ENCODE measurements at places on chromosomes 2 and 18. TPM values are rescaled to one million over a fixed set of nuclear protein-coding genes. Genes with fewer than 3 reads are reported as not detected.

TANK gene
- 23.9 TPM for total RNA-seq

LINC00305 gene
- total RNA-seq: not detected

LDLRAD4 gene
- total RNA-seq: 11.3 TPM

DNA sequence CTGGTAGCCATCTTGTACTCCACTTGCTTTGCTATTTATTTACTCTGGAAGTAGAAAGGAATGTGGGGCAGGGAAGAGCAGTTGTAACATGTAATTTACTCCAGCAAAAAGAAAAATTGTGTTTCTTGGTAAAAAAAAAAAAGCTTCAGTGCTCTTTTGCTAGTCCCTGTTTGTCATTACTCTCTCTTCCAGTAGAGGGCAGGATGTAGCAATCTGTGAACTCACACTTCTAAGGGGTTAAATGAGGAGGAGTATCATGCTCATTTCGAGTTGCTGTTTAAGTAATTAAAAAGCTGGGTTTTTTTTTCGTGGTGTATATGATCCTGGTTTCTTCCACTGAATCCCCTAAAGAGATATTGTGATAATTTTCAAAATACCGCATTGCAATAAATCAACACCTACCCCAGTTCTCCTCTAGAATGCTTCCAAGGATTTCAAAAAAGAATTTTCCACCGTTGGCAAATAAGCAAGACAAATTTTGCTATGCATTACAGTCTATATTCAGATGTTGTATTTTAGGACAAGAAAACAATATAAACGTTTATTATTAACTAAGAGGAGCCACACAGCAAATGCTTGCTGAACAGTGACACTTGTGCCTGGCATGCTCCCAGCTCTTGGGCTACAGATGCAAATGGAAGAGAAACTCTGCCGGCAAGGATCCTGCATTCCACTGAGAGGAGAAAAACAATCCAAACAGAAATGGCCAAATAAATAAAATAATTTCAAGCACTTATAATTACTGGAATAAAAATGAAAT is 261.6 kb downstream of the ASXL3 start:
- H3K4me1 ChIP-seq: peaks cover 9% of the 10 kb centered on the region
- no peak for DNase-seq
- H3K27me3 ChIP-seq: peaks cover 18% of the 10 kb centered on the region

DNA sequence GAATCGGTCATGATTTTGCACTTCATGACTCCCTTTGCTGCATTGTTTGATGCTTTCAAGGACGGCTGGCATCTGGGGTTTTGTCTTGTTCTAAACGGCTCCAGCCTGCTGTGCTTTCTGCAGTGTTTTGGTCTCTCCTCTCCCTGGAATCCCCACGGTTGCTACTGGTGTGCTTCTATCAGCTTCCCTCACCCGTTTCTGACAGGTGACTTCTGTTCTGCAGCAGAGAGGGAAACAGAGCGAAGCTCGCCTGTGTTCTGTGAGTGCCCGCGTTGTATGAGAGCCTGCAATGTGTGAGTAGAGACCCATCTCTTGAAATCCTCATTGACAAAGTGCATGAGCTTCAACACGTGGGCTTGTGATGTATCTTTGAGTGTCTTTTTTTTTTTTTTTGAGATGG is 102.8 kb downstream of the DCDC2C start:
- no peak for DNase-seq
- H3K4me3 ChIP-seq: no peak overlapping the region
- H3K27ac ChIP-seq: no peak overlapping the region
- H3K27me3 ChIP-seq: no peaks in the 10 kb centered on the region

- no peaks in the 10 kb centered on the region for H3K27me3 ChIP-seq
- H3K36me3 ChIP-seq: no peaks in the 10 kb centered on the region
- H3K4me3 ChIP-seq: no peak overlapping the region
- no peaks in the 10 kb centered on the region for H3K4me1 ChIP-seq
Measured at GRCh38 chr18:48740068-48740440, 201.2 kb downstream of the CTIF start.

DNA sequence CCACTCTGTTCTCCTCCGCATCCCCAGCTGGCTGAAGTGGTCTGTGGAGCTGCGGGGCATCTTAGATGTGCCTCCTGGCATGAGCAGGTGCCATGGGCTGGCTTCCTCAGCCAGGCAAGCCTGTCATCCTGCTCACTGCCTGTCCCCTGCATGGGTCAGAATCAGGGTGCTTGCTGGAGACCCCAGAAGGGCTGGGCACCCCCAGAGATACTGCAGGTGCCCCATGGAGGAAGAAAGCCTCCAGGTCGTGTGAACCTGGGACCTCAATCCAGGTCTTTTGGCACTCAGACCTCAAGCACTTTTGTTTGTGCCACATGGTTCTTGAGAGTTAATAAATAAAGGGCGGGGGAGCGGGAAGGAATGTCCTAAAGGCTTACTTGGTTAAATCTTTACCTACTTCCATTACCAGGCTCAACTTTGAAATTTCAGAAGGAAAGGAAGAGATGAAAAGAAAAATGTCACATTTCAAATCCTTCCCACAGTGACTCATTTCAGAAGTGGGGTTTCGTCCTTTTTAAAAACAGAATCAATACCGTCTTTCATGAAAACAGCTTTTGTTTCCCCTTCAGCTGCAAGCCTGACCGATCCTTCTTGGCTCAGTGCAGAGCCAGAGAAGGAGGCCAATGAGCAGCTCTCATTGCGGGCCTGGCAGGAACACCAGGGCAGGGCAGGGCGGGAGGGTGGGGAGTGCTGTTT is 69.9 kb downstream of the RHOB start:
- H3K4me3 ChIP-seq: no peak overlapping the region
- H3K27me3 ChIP-seq: no peaks in the 10 kb centered on the region
- DNase-seq: no peak
- no peaks in the 10 kb centered on the region for H3K36me3 ChIP-seq
- H3K4me1 ChIP-seq: no peaks in the 10 kb centered on the region

- peaks cover 5% of the 10 kb centered on the region for H3K27me3 ChIP-seq
- no peak overlapping the region for H3K4me3 ChIP-seq
- H3K4me1 ChIP-seq: no peaks in the 10 kb centered on the region
- DNase-seq: no peak
Measured at GRCh38 chr18:31566576-31567306, 24.9 kb upstream of the TTR start.

- no peak overlapping the region for H3K4me3 ChIP-seq
- no peak overlapping the region for H3K27ac ChIP-seq
- H3K4me1 ChIP-seq: no peaks in the 10 kb centered on the region
- peak; percentile 10 for DNase-seq
Measured at GRCh38 chr2:238952261-238952919, 104.5 kb downstream of the TWIST2 start.

DNA sequence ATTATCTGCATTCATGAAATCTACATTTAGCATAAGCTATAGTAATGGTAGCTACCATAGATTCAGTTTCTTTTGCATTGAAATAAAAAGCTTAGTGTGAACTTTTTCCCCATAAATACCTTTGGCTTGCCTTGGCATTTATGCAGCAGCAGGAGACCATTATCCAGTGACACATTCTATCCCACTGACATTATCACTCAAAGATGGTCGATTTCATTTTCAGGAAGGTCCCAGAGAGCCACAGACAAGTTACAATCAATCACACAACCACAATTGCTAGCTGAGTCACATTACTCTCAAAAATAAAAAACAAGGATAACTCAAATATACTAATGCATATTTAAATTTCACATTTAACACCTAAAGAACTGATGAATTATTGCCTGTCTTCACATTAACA is 512.7 kb upstream of the CDH2 start:
- no peak for DNase-seq
- no peaks in the 10 kb centered on the region for H3K36me3 ChIP-seq
- no peaks in the 10 kb centered on the region for H3K27me3 ChIP-seq
- no peak overlapping the region for H3K4me3 ChIP-seq
- no peak overlapping the region for H3K27ac ChIP-seq

GRCh38 chr2:235940330-235940729 is 227.9 kb downstream of the GBX2 start:
- H3K36me3 ChIP-seq: peaks cover 7% of the 10 kb centered on the region
- no peak overlapping the region for H3K4me3 ChIP-seq
- peak overlapping the region; percentile 38 for H3K27ac ChIP-seq
- no peaks in the 10 kb centered on the region for H3K27me3 ChIP-seq

- H3K4me1 ChIP-seq: peaks cover 4% of the 10 kb centered on the region
- no peak overlapping the region for H3K4me3 ChIP-seq
- H3K36me3 ChIP-seq: no peaks in the 10 kb centered on the region
- no peaks in the 10 kb centered on the region for H3K27me3 ChIP-seq
- H3K27ac ChIP-seq: no peak overlapping the region
Measured at GRCh38 chr18:61528961-61529360, 195.7 kb downstream of the CDH20 start.

GRCh38 chr2:239911641-239912071 is 113.5 kb downstream of the NDUFA10 start:
- H3K4me1 ChIP-seq: no peaks in the 10 kb centered on the region
- DNase-seq: peak; percentile 38
- H3K27ac ChIP-seq: no peak overlapping the region
- H3K36me3 ChIP-seq: no peaks in the 10 kb centered on the region
- H3K27me3 ChIP-seq: no peaks in the 10 kb centered on the region

GRCh38 chr2:219071131-219071816 is 10.6 kb upstream of the IHH start:
- no peak for DNase-seq
- H3K4me1 ChIP-seq: peaks cover 7% of the 10 kb centered on the region
- peaks cover 16% of the 10 kb centered on the region for H3K36me3 ChIP-seq
- no peak overlapping the region for H3K4me3 ChIP-seq
- peaks cover 8% of the 10 kb centered on the region for H3K27me3 ChIP-seq
- no peak overlapping the region for H3K27ac ChIP-seq

GRCh38 chr2:109280804-109281203 is 151.8 kb downstream of the SH3RF3 start:
- no peak for DNase-seq
- H3K27ac ChIP-seq: no peak overlapping the region
- H3K36me3 ChIP-seq: no peaks in the 10 kb centered on the region
- no peaks in the 10 kb centered on the region for H3K4me1 ChIP-seq
- H3K27me3 ChIP-seq: no peaks in the 10 kb centered on the region

DNA sequence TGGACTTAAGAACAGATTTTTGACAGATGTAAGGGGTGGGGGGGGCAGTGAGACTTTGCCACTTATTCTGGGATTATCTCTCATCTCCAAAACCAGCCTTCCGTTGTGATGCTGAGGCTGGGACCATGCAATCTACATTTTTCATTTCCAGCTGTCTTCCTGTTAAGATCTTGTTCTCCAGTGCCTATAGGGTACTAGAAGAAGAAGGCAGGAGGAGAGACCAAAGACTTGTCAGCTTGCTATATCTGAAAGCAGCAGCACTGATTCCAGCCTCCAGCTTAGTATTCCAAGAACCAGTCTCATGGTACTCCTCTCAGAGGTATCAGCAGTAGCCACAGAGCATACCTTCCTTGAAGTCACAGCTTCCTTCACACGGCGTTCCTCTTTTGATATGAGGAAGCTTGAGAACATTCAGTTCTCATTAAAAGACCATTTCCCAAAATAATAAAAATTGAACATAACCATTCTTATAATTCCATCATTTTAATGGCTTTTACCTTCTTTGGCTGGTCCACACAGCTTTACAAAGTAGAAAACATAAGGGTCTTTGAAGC is 49.8 kb downstream of the USP34 start:
- H3K4me1 ChIP-seq: no peaks in the 10 kb centered on the region
- no peak overlapping the region for H3K27ac ChIP-seq
- no peak for DNase-seq
- peaks cover 41% of the 10 kb centered on the region for H3K36me3 ChIP-seq
- no peaks in the 10 kb centered on the region for H3K27me3 ChIP-seq

DNA sequence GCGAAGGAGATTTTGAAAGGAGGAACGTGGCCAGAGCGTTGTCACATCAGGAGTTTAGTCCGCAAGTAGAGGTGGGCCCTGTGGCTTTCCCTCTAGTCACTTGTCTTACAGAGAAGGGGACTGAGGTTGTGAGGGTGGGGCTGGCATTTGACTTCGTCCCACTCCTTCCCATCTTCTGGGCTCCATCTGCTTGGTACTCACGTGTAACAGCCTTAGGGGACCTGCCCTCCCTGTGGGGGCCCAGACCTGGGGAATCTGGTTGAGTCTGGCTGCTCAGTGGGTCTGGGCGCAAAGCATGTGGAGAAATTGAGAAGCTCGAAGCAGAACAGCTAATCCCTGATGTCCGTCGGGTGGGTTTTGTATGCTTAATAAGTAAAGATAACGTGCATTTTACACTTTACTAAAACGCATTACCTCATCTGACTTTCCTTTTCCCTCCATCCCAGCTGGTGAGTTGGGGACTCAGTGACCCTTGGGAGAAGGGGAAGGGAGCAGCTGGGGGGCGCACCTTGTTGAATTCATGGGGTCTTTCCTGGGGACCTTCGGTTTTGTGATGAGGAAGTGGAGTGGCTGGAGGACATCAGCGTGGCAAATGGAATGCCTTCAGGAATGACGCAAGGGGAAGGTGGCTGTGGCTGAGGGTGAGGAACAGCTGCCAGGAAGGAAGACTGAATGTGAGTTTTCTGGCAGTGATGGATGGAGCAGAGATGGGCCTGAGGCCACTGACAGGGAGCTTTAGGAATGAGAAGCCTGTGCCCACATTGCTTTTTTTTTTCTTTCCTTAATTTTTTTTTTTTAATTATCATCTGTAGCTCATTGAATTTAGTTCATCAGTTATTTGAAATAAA is 44.8 kb downstream of the ASAP2 start:
- no peaks in the 10 kb centered on the region for H3K36me3 ChIP-seq
- H3K27me3 ChIP-seq: no peaks in the 10 kb centered on the region
- H3K27ac ChIP-seq: peak overlapping the region; percentile 64
